PC-9 (cell line): ENCODE measurements at places on chromosomes 7 and 10. TPM values are rescaled to one million over a fixed set of nuclear protein-coding genes. Genes with fewer than 3 reads are reported as not detected.
A peak's percentile ranks its signal among the peaks of the same experiment; 100 is the strongest.

- peaks cover 44% of the 10 kb centered on the region for H3K4me1 ChIP-seq
- no peaks in the 10 kb centered on the region for H3K36me3 ChIP-seq
- peak overlapping the region; percentile 90 for H3K27ac ChIP-seq
- H3K27me3 ChIP-seq: no peaks in the 10 kb centered on the region
- DNase-seq: no peak
These were observed 82.6 kb downstream of the PTPRE start for GRCh38 chr10:127989481-127990012.

DNA sequence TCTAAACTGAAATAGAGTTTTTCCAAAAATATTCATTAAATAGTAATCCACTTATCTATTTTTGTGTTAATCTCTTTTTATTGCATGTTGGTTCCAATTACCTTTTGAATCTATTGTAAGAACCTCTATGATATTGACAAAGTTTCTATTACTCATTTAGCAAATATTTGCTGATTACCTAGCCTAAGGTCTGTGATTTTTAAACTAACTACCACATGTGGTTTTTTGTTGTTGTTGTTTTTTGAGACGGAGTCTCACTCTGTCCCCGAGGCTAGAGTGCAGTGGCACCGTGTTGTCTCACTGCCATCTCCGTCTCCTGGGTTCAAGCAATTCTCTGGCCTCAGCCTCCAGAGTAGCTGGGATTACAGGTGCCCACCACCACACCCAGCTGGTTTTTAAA lies 2.0 kb upstream of the ASB13 start:
- no peak overlapping the region for H3K4me3 ChIP-seq
- H3K4me1 ChIP-seq: peaks cover 25% of the 10 kb centered on the region
- H3K27me3 ChIP-seq: no peaks in the 10 kb centered on the region
- H3K27ac ChIP-seq: no peak overlapping the region

ANXA8 gene
- 172 and 196 TPM in 2 replicates for total RNA-seq

DNA sequence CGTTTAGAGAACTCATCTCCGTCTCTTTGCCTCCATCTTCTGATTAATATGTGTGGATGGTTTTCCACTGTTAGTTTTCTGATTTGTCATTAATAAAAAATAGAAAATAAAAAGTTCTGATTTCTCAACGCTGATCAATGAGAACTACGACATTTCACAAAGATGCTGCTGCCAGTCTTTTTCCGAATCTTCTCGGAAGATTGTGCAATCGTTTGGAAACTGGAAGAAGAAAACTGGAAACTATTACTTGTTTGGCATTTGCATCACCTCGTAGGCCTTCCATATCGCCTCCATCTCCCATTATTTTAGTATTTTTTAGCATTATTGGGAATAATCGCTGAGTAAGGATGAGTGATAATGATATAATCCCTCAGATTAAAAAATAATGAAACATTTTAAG lies 123.2 kb upstream of the KLF6 start:
- H3K27me3 ChIP-seq: no peaks in the 10 kb centered on the region
- DNase-seq: no peak
- H3K36me3 ChIP-seq: no peaks in the 10 kb centered on the region
- H3K27ac ChIP-seq: no peak overlapping the region
- H3K4me3 ChIP-seq: no peak overlapping the region

TES gene
- total RNA-seq: 210 and 306 TPM in 2 replicates

GRCh38 chr10:66942407-66942806 lies 16.6 kb downstream of the LRRTM3 start:
- DNase-seq: no peak
- H3K36me3 ChIP-seq: no peaks in the 10 kb centered on the region
- H3K27me3 ChIP-seq: no peaks in the 10 kb centered on the region

PON1 gene
- total RNA-seq: not detected in 2 replicates
